Diencephalon (tissue), 1 donor: ENCODE measurements at places on chromosomes 1 and 21. TPM values are rescaled to one million over a fixed set of nuclear protein-coding genes. Genes with fewer than 3 reads are reported as not detected.

The LYPD8 gene
- total RNA-seq, result not detected

The GBP6 gene
- 0.69 TPM for total RNA-seq

The UQCRHL gene
- total RNA-seq, result 2.8 TPM

The TRIM58 gene
- total RNA-seq, result 8.3 TPM

The SFN gene
- total RNA-seq, result not detected

The FALEC gene
- total RNA-seq, result 0.92 TPM

The KCNJ6 gene
- total RNA-seq, result 14.8 TPM

The PGM1 gene
- total RNA-seq, result 30.7 TPM

The PAQR7 gene
- 13.8 TPM for total RNA-seq

The MYCL gene
- total RNA-seq, result 8.8 TPM

The S100A4 gene
- total RNA-seq, result 3.2 TPM

The ACTL8 gene
- total RNA-seq, result 0.23 TPM

The IL12RB2 gene
- total RNA-seq, result 3.5 TPM

The AGTRAP gene
- 11.5 TPM for total RNA-seq

The BCAN gene
- 219 TPM for total RNA-seq

The PRAMEF26 gene
- total RNA-seq, result not detected

The DYNLT5 gene
- total RNA-seq, result 26.1 TPM

The FCN3 gene
- total RNA-seq, result not detected

The RHOU gene
- 14.1 TPM for total RNA-seq

The SLC9C2 gene
- total RNA-seq, result 4.8 TPM

The PGLYRP4 gene
- not detected for total RNA-seq

The YY1AP1 gene
- 496 TPM for total RNA-seq
